Uterus (tissue), 4 donors: ENCODE measurements at places on chromosomes 6 and 20.

GRCh38 chr6:148027201-148027600 lies 315.4 kb upstream of the SASH1 start:
- no peak for DNase-seq
- H3K27me3 ChIP-seq, result no peaks in the 10 kb centered on the region
- H3K4me3 ChIP-seq, result no peak overlapping the region

GRCh38 chr6:170288852-170289179 lies 2.1 kb downstream of the DLL1 start:
- no peak for DNase-seq
- H3K4me1 ChIP-seq, result no peaks in the 10 kb centered on the region
- no peak overlapping the region for H3K27ac ChIP-seq
- peaks cover 16% of the 10 kb centered on the region for H3K27me3 ChIP-seq

DNA sequence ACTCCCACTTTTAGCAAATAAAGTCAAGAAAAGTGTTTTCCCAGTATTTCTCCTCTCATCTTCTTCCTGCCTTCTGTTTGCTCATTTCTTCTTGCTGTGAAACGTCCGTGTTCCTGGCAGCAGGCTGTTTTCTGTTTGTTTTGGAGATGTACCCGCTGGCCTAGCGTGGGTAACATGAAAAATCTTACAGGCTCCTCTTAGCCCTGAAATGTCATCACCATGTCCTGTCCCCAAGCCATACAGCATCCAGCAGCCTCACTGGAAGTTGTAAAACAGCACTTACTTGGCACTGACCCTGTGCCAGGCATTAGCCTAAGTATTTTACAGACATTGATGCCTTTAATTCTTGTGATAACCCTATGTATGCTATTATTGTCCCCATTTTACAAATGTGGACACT lies 371.1 kb downstream of the FOXA2 start:
- H3K27me3 ChIP-seq, result no peaks in the 10 kb centered on the region
- H3K4me1 ChIP-seq, result no peaks in the 10 kb centered on the region
- H3K36me3 ChIP-seq, result no peaks in the 10 kb centered on the region
- no peak for DNase-seq

- H3K4me1 ChIP-seq, result no peaks in the 10 kb centered on the region
- H3K4me3 ChIP-seq, result no peak overlapping the region
- H3K36me3 ChIP-seq, result no peaks in the 10 kb centered on the region
Measured at GRCh38 chr20:54995553-54995952, 520.2 kb downstream of the DOK5 start.

DNA sequence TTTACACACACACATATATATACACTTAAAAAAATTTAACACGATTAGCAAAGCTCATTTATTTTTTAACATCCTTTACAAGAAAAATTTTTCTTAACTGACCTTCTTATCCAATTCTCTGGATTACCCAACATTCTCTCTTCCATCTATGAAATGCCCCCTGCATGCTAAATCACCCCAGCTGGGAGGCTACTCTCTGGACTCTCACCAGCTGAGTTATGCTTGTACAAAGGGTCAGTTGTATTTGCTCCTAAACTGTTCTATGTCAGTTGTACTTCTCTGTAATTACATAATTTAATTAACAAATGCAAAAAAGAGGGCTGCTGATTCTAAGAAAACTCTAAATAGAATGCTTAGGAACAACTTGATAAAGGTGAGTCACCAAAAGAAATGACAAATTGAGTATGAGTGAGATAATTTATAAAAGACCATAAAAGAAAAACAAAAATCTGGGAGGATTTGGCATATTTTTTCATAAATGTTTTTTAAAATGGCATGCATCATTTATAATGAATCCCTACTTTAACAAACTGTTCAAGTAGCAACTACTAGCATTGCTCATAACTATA lies 120.5 kb downstream of the KIF13A start:
- H3K4me1 ChIP-seq, result peaks cover 9% of the 10 kb centered on the region
- H3K27ac ChIP-seq, result peak overlapping the region; percentile 20
- no peaks in the 10 kb centered on the region for H3K27me3 ChIP-seq

DNA sequence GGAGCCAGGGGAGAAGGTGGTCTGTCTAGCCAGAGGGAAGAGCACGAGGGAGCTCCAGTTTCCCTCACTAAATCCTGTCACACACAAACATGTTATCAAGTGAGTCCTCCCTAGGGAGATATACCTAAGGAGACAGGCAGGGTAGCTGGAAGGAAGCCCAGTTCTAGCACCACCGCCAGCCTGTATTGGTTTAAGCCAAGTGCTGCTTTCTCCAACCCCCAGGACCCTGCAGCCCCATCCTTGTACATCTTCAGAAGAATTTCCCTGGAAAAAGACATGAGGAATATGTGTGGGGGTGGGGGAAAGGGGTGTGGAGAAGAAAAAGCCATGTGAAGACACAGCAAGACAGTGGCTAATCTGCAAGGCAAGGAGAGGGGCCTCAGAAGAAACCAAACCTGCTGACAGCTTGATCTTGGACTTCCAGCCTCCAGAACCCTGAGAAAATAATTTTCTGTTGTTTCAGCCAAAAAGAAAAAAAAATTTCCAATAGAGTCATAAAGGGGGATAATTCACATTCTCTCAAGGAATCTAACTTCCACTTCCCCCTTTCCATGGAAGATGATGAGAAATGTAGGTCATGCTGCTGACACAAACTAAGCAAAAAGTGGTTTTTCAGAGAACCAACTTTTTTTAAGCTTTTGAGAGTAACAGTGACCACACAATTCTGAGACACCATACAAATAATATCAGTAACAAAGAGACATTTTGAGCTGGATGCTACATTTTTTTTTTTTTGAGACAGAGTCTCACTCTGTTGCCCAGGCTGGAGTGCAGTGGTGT lies 103.2 kb upstream of the PRDM1 start:
- no peak overlapping the region for H3K27ac ChIP-seq
- no peak for DNase-seq
- H3K27me3 ChIP-seq, result no peaks in the 10 kb centered on the region
- no peak overlapping the region for H3K4me3 ChIP-seq

DNA sequence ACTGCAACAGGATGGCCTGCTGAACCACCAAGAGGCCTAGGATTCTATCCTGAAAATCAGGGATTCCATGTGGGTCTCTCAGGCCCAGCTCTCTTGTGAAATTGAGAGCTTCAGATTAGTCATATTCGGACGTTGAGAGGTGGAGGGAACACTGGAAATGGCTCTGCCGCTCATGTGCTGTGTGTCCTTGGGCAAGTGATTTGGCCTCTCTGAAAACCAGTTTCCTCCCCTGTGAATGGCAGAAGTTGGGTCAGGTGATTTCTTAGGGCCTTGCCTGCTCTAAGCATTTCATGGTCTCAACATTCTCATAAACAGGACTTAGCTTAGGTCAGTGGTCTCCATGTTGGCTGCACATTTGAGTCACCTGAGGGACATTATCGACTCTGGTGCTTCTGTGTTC lies 470.1 kb downstream of the PREX1 start:
- H3K36me3 ChIP-seq, result no peaks in the 10 kb centered on the region
- DNase-seq, result no peak
- no peaks in the 10 kb centered on the region for H3K4me1 ChIP-seq
- no peaks in the 10 kb centered on the region for H3K27me3 ChIP-seq

- H3K27me3 ChIP-seq, result no peaks in the 10 kb centered on the region
- H3K4me1 ChIP-seq, result no peaks in the 10 kb centered on the region
- H3K36me3 ChIP-seq, result no peaks in the 10 kb centered on the region
- no peak for DNase-seq
- H3K27ac ChIP-seq, result no peak overlapping the region
Measured at GRCh38 chr20:62425281-62426058, 1.9 kb downstream of the RBBP8NL start.

DNA sequence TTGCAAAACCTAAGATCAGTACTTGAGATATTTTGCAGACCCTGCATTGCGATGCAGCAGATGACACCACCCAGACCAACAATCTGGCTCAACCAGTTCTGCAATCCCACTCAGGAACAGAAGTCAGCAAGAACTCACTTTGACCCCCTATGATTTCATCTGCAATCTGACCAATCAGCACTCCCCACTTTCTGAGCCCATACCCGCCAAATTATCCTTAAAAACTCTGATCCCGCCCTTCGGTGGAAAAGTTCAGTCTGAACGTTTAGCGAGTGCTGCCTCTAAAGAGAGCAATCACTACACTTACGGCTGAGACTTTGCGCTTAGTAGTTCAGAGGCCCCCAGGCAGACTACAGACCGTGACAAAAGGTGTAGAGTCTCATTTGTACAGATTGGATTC lies 17.3 kb upstream of the KIAA1586 start:
- H3K36me3 ChIP-seq, result no peaks in the 10 kb centered on the region
- no peak overlapping the region for H3K27ac ChIP-seq
- DNase-seq, result no peak
- no peaks in the 10 kb centered on the region for H3K4me1 ChIP-seq
- H3K4me3 ChIP-seq, result no peak overlapping the region
- H3K27me3 ChIP-seq, result no peaks in the 10 kb centered on the region

DNA sequence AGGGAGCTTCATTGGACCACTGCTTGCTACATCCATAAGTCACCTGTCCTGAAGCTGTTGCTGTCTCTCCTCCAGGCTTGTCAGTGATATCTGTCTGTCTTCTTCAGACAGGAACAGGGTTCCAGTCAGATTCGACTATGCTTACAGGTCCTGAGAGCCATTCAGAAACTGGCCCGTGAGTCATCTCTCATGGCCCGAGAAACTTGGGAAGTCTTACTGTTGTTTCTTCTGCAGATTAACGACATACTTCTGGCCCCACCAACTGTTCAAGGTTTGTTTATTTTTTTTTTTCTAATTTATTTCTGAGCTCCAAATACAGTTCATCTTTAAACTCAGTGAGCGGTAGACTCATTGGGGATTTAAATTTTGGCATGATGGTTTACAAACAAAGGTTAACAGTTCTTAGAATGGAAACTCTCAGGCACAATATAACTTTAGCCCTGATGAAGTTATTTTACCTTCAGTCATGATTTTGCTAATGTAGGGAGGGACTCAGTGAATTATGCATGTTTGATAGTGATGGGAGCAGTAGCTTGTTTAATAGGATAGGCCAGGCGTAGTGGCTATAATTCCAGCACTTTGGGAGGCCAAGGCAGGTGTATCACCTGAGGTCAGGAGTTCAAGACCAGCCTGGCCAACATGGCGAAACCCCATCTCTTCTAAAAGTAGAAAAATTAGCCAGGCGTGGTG lies 24.7 kb downstream of the RALGAPB start:
- H3K36me3 ChIP-seq, result no peaks in the 10 kb centered on the region
- no peaks in the 10 kb centered on the region for H3K4me1 ChIP-seq
- DNase-seq, result no peak
- no peak overlapping the region for H3K4me3 ChIP-seq

GRCh38 chr6:169177516-169178166 lies 76.0 kb downstream of the THBS2 start:
- no peak for DNase-seq
- no peak overlapping the region for H3K27ac ChIP-seq
- H3K27me3 ChIP-seq, result no peaks in the 10 kb centered on the region
- H3K36me3 ChIP-seq, result no peaks in the 10 kb centered on the region

- H3K27me3 ChIP-seq, result no peaks in the 10 kb centered on the region
- no peak overlapping the region for H3K4me3 ChIP-seq
- no peaks in the 10 kb centered on the region for H3K4me1 ChIP-seq
- no peaks in the 10 kb centered on the region for H3K36me3 ChIP-seq
Measured at GRCh38 chr6:96032661-96033060, 16.9 kb downstream of the FUT9 start.

GRCh38 chr6:122553697-122554096 lies 56.5 kb upstream of the PKIB start:
- no peak for DNase-seq
- no peak overlapping the region for H3K27ac ChIP-seq
- H3K4me3 ChIP-seq, result no peak overlapping the region
- no peaks in the 10 kb centered on the region for H3K4me1 ChIP-seq
- H3K27me3 ChIP-seq, result no peaks in the 10 kb centered on the region

GRCh38 chr6:16397623-16398022 lies 159.2 kb downstream of the GMPR start:
- no peaks in the 10 kb centered on the region for H3K36me3 ChIP-seq
- DNase-seq, result no peak
- H3K27ac ChIP-seq, result peak overlapping the region; percentile 17
- H3K27me3 ChIP-seq, result no peaks in the 10 kb centered on the region
- no peak overlapping the region for H3K4me3 ChIP-seq

DNA sequence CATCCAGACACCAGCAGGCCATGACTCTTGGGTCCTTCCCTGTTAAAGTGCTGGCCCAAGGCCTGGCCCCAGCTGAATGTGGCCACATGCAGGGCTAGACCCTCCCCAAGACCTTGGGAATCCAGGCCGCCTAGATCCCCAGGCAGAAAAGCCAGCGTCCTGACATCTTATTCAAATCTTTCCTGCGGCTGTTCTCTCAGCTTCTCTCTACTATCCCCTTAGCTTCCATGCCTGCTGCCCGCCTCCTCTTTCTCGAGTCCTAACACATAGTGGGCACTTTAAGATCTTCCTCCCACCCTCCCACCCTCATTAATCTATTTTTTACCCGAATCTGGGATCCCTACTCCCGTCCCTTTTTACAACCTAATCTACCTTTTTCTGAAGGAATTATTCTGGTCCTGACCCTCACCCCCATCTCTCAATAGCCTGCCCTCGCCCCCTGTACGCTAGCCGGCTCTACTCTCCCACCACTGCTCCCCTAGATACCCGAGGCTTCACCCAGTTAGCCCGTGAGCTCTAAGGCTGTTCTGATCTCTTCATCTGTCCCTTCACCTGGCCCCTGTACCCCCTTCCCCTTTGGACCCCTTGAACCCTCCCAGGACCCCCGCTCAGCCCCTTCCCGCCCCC lies at the start of gene CCHCR1:
Gene CCHCR1, minus strand, starts transcription at position 290 of the 627 bp plus-strand sequence. Its CDS starts 202 bp downstream, at position 88.
- H3K27me3 ChIP-seq, result no peaks in the 10 kb centered on the region
- no peak for DNase-seq
- peak within 1 kb of the TSS; percentile 86 for H3K27ac ChIP-seq
- peak within 1 kb of the TSS; percentile 78 for H3K4me3 ChIP-seq
- no peaks in the 10 kb centered on the region for H3K4me1 ChIP-seq
- no peaks in the 10 kb centered on the region for H3K36me3 ChIP-seq

DNA sequence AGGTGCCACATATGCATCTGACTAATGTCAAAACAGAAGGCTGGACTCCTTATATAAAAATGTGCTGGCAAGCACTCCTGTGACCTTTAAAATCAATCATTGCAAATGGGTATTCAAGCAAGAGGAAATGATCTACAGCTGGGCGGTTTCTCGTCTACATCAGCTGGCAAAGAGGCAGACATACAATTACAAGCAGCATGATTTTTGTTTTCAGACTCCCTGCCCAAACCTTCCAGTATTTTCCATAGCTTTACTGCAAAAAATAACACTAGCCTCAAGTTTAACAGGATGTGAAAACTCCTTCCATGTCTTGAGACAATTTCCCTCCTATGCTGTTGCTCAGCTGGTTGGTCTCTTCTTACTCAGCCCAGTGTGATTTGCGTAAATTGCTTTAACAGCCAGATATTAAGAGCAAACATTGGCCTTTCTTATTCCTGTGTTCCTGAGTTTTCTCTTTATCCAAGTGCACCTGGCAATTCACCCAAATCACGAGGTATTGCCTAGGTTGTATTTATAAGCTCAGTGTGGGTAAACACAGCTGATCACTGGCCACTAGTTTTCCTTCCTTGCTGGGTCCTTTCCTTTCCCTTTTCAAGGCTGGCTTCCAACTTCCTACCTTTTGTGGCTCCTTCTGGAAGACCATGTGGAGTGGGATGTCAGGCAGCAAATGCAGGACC lies 130.4 kb downstream of the MOXD1 start:
- H3K36me3 ChIP-seq, result no peaks in the 10 kb centered on the region
- H3K4me1 ChIP-seq, result no peaks in the 10 kb centered on the region
- no peak overlapping the region for H3K27ac ChIP-seq
- DNase-seq, result no peak
